ENCODE measurements at places on chromosomes 7 and 10. TPM values are rescaled to one million over a fixed set of nuclear protein-coding genes. Genes with fewer than 3 reads are reported as not detected.

DNA sequence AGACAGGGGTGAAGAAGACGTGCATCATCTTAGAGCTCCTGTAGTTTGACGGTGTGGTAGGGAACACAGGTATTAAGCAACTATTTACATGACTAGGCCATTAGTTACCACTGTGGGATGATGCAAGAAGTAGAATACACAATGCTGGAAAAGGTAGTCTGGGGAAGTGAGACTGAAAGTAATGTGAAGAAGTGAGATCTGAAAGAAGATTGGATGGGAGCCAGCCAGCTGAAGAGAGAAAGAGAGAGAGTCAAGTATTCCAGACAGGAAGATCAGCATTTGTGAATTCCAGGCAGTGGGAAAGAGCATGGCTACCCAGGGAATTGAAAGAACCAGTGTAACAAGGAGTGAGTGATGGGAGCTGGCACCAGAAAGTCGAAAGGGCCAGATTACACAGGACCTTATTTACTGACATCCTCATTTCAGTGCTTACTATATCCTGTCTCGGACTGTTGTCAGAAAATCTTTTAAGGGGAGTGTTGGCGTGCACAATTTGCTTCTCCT lies 4.0 kb upstream of the CFAP58 start:
- peak; percentile 76 for ATAC-seq

DNA sequence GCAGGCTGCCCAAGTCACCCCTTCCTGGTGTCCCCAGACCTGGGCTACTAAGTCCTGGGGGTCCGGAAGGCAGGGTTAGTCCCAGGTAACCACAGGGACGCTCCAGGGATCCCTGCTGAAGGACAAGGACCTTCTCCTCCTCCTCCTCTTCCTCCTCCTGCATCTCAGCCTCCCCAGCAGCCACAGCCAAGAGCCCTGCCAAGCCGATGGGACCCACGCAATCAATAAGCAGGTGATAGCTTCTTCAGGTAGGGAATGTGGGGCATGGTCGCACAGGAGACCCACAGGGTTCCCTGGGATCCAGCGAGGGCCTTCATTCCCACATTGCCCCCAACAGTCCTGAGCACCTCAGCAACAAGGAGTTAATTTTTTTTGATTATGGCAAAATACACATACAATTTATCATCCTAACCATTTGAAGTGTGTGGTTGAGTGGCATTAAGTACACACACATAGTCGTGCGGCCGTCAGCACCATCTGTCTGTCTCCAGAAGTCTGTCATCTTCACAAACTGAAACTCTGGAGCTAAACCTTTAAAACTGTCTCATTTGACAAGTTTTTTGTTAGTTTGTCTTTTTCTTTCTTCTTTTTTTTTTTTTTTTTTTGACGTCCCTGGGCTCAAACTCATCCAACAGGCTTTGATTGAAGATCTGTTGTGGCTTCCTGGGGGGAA lies 12.1 kb downstream of the CRYGN start:
- ATAC-seq: no peak

DNA sequence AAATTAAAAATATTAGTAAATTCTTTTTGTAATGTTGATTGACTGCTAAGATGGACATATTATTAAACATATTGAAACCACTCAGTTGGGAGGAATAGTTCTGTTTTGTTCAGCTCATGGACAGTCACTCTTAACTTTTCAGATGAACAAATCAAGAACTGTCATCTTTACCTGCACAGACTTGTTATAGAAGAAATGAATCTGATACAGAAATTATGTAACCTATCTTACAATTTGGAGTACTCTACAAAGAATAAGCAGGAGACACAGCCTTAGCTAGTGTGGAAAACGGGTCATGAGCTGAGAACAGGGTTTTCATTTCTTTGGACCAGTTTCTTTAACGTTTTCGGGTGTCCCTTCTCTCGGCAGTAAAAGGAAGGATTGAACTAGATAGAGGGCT lies 1.2 kb upstream of the ANLN start:
- peak; percentile 4 for ATAC-seq

The TMEM168 gene
- 17.9 TPM for total RNA-seq

The TAC1 gene
- not detected for total RNA-seq

- ATAC-seq: peak; percentile 5
Observed at GRCh38 chr7:1647961-1648672, 22.0 kb upstream of the ELFN1 start.

The NODAL gene
- total RNA-seq: 0.48 TPM

- no peak for ATAC-seq
Observed at GRCh38 chr10:81820418-81820817, 54.6 kb upstream of the NRG3 start.

DNA sequence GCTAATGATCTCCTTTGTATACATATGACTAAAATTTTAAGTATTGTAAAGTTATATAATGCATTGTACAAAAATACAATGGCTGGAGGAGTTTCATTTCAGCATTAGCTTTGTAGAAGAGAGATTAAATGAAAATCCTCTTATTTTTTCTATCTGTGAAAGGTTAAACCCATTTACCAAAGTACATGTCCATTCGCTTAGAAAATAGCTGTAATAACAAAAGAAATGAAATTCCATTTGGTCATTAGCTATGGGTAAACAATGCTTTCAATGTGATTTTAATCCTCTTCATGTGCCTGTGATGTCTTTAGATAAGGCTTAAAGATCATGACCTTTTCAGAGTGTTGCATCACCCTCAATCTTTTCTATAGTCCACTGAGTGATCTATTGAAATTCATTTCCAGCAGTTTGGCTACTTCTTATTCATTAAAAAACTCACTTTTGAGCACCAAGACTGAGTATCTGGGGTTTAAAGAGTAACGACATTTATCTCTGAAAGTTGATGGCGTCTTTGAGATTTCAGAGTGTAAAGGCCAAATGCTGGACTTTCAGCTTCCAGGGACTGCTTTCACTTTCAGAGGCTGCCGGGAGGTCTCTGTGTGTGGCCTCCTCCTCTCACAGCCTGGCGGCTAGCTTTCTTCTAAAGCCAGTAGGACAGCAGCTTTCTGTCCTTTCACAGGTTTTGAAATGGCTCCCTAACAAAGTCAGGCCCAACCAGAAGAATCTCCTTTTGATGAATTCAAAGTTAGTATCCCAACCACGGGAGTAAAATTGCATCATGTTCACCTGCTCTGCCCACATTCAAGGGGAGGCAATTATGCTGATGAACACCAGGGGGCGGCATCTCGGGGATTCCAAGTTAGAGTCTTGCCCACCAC lies 701.4 kb upstream of the COBL start:
- no peak for ATAC-seq

DNA sequence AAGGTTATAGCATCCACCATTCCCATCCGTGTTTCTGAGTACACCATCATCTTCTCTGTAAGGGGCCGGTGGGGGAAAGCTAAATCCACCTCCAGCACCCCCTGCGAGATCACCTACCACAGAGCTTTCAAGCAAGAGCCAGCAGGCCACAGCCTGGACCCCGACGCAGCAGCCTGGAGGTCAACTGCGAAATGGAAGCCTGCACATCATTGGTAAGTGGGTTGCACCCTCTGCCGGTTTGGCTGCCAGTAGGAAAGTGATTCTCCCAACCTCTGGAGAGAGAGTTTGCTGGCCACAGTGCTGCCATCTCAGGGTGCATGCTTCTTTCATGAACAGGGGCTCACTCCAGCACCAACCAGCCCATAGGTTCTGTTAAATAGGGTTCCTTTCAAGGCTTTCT lies 81.7 kb downstream of the WIPF3 start:
- no peak for ATAC-seq

- no peak for ATAC-seq
Observed at GRCh38 chr7:47973739-47974138, 5.7 kb downstream of the HUS1 start.

DNA sequence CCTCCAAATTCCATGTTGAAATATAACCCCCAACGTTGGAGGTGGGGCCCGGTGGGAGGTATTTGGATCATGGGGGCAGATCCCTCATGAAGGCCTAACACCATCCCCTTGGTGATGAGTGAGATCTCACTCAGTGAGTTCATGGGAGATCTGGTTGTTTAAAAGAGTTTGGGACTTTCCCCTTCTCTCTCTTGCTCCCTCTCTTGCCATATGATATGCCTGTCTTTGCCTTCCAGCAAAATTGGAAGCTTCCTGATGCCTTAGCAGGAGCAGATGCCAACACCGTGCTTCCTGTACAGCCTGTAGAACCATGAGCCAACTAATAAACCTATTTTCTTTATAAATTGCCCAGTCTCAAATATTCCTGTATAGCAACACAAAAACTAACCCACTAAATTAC lies 55.7 kb upstream of the CDK1 start:
- peak; percentile 18 for ATAC-seq

The TIMM23 gene
- 42.2 TPM for total RNA-seq

The HOXA11 gene
- total RNA-seq: not detected

DNA sequence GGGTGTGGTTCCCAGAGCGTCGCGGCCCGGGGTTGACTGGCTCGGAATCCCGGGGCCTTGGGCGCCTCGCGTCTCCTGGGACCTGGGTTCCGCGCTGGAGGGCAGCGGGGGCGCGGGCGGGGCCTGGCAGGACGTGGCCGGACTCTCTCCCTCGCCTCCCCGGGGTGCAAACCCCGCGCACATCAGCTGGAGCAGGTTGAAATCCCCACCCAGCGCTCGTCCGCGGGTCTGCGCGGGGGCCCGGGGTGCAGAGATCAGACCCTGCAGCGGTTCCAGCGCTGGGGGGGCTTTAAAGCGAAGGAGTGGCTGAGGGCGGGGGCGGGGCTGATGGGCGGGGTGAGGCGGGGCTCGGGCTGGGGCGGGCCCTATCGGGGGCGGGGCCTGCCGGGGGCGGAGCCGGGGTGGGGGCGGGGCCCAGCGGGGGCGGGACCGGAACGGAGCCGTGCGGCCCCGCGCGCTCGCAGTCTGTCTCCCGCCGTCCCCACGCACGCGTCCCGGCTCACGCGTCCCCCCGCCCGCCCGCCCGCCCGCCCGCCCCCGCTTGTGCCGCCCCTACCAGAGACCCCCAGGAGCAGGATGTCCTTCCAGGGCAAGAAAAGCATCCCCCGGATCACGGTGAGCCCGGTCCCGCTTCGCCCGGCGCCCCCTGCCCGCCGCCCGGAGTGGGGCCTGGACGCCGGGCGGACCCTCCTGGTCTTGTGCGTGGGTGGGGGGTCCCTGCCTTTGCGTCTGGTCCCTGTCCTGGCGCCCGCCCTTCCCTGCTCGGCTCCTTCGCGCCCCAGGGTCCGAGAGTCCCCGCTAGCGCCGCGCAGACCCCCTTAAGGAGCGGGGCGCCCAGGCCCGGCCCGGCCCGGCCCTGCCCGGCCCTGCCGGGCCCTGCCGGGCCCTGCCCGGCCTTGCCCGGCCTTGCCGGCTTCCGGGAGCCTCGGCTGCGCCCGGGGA lies at the start of gene DPYSL4:
TSS of gene DPYSL4 (plus strand) at position 461 of the 942 bp plus-strand sequence. CDS start at position 577, 116 bp downstream.
- no peak for ATAC-seq

The EIF3A gene
- 88.2 TPM for total RNA-seq

All from esophagus mucosa (tissue), 1 donor.